ENCODE measurements at places on chromosomes 1 and 21. TPM values are rescaled to one million over a fixed set of nuclear protein-coding genes. Genes with fewer than 3 reads are reported as not detected.

DNA sequence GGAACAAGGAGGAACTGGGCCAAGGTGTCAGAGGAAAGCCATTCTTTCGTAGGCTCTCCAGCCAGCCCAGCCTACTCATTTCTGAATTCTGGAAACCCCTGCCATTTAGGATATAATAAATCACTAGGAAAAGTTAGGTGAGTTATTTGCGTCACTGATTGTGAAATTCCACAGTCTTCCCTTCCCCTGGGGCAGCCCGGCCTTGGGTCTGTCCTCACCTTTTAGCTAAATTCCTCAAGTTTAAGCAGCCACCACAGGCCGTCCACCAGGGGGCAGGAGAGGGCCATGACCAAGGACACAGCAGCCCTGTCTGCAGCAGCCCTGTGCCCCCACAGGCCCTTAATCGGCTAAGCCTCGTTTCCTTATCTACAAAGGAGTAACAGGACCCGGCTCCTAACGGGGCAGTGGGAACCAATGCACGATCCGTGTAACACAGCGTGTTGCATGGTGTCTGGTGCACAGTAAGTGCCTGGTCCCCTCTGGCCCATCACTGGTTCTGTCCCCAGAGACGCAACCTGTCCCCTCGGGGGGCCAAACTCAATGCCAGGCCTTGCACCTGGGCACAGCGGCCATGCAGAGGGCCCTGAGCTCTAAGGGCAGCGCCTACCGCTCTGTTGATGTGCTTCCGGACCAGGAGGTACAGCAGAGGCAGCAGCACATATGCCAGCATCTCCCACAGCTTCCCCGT, 18.1 kb downstream of the GPR157 start:
- DNase-seq = peak; percentile 97

- DNase-seq = no peak
Measured at GRCh38 chr21:43270800-43271301, 102.0 kb downstream of the CRYAA start.

- DNase-seq = no peak
Measured at GRCh38 chr1:248417854-248418253, 15.0 kb downstream of the OR2T1 start.

GRCh38 chr1:67953301-67953700, 97.1 kb downstream of the DIRAS3 start:
- no peak for DNase-seq

DNA sequence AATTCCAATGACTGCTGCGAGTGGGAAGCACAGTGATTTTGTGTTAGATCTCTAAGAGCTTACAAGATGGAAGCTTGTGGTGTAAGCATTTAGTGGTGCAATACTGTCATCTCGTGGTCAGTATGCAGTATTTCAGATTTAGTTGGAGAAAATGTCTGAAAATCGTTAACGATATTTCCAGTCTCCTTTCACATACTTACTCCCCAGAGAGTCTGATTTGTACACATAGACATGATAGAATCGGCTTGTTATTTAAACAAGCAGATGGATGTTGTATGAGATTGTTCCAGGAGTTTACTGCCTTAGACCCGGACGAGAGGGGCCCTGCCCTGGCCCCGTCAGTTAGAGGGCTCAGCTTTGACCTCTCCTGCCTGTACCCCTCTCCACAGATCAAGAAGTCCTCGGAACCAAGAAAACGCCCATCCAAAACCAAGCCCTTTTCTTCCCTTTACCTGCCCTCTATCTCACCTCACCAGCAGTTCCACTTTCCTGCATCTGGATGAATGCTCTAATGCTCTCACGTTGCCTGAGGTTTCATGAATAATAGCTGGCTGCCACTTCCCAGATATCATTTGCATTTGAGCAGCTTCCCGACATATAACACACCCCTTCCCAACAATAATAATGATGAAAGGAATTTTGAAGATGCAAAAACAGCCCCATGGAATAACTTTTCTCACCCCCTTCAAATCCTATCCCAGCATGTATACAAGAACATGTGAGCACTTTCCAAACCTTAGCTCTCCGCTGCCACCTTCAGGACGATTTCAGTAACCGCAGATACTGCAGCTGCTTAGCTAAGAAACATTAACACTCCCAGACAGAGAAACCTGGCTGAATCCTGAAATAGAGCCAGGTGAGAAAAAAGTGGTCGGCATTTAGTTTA, 247.3 kb downstream of the LTN1 start:
- DNase-seq = peak; percentile 84

CCDC30 gene
- 6.3 TPM for total RNA-seq

CYP4Z1 gene
- total RNA-seq = 1.0 TPM

GPR157 gene
- total RNA-seq = 7.9 TPM

BARHL2 gene
- total RNA-seq = not detected

All from aorta (tissue), 5 donors.